ENCODE measurements at places on chromosomes 3 and 15. TPM values are rescaled to one million over a fixed set of nuclear protein-coding genes. Genes with fewer than 3 reads are reported as not detected.

DNA sequence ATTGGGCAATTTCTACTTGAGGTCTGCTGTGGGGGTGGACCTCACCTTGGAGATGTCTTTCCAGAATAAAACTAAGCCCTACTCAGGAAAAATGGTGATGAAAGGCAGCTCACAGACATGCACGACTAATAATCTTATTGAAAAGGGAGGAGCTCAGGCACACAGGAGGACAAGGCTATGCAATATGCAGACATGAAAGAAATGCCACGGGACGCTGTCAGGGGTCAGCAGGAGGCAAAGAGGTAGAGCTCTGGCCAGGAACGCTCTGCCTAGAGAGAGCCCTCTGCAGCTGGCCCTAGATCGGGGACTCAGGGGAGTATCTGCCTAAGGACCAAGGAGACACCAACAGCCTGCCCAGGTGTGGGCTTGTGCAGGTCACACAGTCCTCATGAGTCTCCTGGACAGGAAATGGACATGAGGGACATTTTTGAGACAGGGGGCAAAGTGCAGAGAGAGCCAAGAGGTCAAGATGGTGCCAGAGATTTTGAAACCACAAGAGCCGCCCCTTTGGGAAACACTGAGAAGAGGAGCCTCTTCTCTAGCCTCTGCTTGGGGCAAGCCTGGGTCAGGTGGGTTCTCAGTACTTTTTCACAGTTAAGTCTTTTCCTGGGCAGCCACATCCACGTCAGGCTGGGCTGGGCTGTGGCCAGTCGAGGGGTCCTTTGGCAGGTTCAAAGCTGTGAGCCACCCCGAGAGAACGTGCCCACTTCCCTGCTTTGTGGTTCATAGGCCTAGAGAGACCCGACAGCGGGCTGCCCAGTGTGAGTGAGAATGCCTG is 23.2 kb downstream of the EAF1 start:
- no peaks in the 10 kb centered on the region for H3K36me3 ChIP-seq
- no peak for DNase-seq
- no peak overlapping the region for H3K4me3 ChIP-seq
- H3K27ac ChIP-seq = no peak overlapping the region
- no peaks in the 10 kb centered on the region for H3K4me1 ChIP-seq

DNA sequence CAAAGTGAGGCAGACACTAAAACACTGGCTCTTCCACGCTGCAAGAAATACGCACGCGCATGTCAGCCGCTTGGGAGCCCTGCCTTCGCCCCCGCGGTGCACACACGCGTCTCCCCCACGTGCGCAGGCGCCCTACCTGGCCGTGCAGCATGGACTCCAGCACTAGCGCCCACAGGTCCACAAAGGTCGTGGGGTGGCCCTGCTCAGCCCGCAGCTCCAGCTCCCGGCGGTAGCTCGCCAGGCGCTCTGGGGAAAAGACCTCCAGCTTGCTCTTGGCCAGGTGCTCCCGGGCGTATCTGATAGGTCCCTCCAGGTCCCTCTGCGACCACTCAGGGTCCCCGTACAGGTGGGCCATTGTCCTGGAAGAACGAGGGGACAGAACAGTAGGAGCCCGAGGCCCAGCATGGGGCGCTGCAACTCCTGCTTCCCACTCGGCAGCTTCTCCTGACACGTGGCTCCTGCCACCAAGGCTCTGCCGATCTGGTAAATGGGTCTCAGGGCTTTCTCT is 14.9 kb downstream of the PLA2G4D start:
- no peaks in the 10 kb centered on the region for H3K36me3 ChIP-seq
- peaks cover 8% of the 10 kb centered on the region for H3K27me3 ChIP-seq
- no peak overlapping the region for H3K27ac ChIP-seq
- no peak overlapping the region for H3K4me3 ChIP-seq

GRCh38 chr3:125151916-125152315 is 60.6 kb downstream of the SLC12A8 start:
- no peaks in the 10 kb centered on the region for H3K36me3 ChIP-seq
- DNase-seq = no peak
- H3K27ac ChIP-seq = no peak overlapping the region
- H3K27me3 ChIP-seq = no peaks in the 10 kb centered on the region
- no peak overlapping the region for H3K4me3 ChIP-seq

- no peaks in the 10 kb centered on the region for H3K27me3 ChIP-seq
- no peaks in the 10 kb centered on the region for H3K36me3 ChIP-seq
- no peak overlapping the region for H3K4me3 ChIP-seq
Measured at GRCh38 chr15:49423901-49424550, 984 bp downstream of the FGF7 start.

The LEKR1 gene
- total RNA-seq = 2.9 TPM

All from activated B cell treated with CpG ODN at 0.5 μM for 24 hours (primary cell).